ENCODE measurements at places on chromosomes 2 and 18.

GRCh38 chr2:98731041-98731893 lies at the start of gene MGAT4A:
Gene MGAT4A, minus strand, starts transcription at chr2:98731132. Its CDS starts 4,800 bp downstream, at chr2:98726332.
- DNase-seq, result peak; percentile 69

DNA sequence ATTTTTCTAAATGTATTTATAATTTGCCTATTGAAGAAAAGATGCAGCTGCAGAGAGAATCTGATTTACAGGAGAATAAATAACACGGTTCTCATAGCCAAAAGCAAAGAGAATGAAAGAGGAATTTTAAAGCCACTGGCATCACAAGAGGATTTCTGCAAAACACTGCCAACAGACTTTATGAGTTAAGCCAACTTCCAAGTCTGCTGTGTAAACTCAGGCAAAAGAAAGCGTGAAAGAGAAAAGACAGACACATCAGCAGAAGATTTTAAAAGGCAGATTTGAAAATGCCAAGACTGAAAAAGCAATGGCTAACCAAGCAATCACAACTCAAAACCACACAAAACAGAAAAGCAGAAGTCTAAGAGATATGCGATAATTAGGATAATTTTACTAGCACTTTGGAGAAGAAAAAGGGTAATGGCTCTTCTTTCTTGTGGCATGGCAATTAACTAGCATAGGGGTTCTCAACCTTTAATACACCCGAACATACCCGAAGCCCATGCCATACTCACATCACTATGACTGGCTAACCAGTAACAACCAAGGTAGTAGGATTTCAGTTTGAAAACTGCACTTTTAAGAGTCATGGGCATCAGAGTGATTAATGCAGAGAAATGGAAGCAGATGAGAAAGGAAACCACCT lies 4.9 kb downstream of the DARS1 start:
- DNase-seq, result no peak

GRCh38 chr2:10889651-10890215 lies 22.0 kb upstream of the KCNF1 start:
- no peak for DNase-seq

DNA sequence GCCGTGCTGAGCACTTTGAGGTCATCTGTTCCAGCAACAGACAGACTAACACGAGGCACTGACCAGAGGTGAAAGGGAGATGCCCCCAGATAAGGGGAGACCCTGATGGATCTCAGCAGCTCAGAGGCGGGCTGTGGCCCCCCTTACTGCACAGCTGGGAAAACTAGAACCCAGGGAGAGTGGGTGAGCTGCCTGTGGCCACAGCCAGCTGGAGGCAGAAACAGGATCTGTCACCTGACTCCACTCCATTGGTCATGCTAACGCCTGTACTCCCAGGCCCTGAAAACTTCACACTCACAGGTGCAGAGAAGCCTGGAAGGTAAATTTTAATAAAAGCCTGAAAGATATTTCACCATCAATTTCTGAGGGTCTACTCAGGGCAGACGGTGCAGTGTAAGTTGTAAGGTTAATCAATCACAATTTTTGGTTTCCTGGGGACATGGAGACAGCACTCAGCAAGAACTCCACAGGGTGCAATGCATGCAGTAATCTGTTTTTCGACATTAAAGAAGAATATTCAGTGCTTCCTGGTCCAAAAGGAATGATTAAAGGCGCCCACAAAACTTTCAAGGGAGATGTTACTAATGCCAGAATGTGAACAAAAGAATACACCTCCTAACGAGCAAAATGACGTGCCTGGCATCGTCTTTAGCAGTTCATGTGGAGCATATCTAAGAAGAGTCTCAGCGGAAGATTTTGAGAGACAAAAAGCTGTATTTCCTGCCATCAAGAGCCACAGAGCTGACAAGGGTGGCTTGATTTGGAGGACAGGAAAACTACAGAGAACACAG lies 173.4 kb downstream of the EIPR1 start:
- DNase-seq, result no peak

GRCh38 chr2:201016859-201017258 lies 53.4 kb upstream of the ORC2 start:
- no peak for DNase-seq

GRCh38 chr2:151098841-151099240 lies 162.8 kb downstream of the RBM43 start:
- DNase-seq, result no peak

DNA sequence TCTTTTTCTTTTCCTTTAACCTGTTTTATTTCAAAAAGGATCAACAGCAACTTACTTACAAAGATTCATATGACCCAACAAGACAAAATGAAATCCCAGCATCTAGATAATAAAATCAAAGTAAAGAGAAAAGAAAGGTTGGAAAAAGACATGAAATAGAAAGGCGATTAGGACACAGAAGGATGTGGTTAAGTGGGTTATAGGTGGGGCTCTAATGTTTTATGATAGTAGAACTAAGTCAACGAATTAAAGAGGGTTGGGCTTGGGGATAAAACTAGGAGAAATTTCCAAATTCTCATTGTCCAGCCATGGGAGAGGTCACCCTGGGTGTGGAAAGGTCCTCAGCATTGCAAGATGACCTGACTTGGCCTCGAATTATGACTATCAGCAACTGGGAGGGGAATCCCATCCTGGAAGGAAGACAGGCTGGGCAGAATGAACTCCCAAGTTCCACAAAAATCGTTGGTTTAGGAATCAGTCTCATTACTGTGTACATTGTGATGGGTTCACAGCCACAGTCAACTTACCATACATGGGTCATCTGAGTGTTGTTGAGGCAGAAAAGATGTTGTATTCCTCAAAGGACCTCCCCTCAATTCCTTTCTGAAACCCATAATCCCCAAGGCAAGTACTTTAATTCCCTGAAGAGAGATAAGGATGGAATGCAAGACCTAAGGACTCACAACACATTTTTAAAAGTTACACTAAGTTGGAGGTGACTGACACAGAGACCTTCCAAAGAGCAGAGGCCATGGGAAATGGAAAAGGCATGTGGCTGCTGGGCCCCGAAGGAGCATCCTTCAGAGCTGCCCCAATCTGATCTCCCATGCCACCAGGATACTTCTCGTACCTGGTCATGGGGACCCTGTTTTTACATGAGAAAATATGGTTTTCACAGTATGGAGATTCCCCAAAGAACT lies 167.6 kb downstream of the UXS1 start:
- no peak for DNase-seq

DNA sequence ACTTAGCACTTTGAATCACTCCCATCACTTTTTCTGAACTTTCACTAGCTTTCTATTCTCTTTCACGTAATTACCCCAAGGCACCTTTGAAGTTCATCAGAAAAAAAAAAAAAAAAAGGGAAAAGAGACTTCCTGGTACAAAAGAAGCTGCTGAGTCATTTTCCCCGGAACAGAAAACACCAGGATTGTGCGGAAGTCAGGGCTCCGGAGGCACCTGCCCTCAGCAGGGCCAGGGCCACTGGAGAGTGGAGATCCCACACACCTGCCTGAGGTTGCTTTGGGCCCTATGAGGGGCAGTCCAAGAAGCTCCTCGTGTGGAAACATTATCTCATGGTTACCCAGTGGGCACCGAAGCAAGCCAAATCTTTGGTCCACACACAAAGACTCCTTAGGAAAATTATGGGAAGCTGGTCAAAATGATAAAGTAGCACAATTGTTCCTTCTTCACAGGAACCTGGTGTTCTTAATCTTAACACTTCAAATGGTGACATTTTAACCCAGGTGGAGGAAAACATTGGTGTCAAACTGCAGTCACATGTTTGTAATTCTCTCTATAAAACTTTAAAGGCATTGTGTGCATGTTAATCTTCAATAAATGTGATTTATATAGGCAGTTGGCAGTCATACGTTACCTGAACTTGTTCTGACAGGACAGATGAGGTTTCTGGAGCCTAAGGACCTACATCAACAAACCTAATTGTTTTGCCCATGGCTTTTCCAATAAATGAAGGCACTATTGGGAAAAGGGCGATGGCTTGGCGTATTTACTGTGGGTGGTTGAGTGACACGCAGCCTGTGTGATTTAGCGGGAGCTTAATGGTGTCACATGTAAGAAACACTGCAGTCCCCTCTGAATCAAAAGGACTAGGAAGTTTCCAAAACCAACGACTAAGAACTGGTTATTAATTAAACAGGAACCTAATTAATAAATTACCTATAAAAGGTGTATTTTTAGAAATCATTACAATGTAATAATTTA lies 23.4 kb upstream of the FAM110C start:
- no peak for DNase-seq

DNA sequence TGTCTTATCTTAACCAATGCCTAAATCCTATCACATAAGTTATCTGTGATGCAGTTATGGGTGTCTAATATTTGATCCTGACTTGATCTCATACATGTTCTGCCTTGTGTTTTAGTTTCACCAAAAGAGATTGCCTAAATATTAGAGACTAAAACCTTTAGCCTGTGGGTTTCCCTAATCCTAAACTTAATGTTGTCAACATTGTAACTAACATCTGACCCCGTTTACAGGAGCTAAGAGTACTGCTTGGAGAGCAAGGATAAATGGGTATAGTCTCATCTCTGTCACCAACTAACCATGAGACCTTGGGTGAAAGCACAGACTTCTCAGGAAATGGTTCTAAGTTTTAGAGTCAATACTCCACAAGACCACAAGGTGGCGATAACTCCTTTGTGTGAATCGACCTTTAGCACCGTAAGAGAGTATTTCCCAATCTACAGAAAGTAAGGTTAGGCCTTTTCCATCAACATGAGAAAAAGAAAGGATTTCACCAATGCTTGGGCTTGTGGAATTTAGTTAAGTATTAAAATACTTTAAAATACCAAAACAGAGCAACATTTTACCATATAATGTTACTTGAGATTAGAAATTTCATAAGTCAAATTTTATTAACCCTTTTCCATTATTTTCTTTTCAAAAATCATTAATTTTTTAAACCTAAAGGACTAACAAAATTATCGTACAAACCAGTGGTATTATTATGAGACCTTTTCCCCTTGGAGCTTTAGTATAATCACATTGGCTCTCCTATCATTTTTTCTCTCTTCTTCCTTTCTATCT lies 60.5 kb downstream of the G6PC2 start:
- DNase-seq, result peak; percentile 16

DNA sequence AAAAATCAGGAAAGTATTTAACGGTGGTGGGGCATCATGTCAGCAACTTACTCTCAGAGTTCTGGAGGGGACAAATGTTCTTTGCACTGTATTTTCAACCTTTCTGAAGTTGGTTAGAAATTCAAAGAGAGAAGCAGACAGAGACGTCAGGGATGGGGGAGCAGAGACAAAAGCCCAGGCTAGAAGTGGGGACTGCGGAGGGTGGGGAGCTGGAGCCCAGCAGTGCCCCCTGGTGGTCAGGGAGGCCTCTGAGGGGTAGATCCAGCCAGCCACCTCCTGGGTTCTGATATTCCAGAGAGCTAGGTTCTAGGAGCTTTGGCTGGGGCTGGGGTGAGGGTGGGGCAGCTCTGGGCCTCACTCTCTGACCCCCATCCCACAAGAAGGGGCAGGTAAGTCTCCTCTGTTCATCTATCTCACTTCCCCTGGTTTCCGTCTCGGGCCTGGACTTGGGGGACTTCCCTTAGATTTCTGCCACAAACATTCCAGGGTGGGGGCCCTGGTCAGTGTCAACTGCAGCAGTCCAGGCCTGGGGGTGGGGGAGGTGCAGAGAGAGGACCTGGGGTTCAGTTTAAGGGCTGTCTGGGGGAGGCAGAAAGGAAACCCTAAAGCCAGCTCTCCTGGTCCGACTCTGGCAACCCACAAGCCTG lies 8.9 kb downstream of the TNS1 start:
- peak; percentile 26 for DNase-seq

DNA sequence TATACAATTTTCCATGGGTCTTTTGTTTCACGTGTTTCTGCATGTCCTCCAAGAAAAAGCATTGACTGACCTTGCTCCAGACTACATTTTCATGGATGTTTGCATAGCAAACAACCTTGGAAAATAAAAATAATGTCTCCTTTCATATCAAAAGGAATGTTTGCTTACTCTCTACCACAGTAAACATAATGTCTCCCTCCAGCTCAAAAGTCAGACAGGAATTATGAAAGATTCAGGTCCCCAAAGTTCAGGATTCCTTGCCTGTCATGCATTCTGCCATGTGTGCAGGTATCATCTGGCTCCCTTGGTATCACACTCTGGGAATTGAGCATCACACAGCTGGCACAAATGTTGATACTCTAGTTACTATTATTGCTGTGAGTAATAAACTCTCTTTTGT lies 103.1 kb upstream of the ZC3H15 start:
- DNase-seq, result no peak

DNA sequence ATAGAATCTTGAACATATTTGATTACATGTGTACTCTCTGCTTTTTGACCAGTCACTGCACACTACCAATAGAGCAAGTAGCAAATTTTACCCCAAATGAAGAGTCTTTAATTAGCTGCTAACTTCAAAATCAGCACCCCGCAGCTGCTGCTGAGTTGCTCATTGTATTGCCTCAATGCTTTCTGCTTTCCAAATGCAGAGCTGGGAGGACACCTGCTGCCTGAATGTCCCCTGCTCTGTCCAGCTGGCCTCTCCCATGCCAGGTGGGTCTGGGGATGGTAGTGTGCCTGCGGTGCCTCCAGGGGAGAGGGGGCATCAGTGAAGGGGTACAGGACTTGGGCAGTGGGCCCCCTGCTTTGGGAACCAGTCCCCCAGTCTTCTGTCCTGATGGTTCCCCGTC lies 184.8 kb downstream of the PRKCE start:
- DNase-seq, result no peak

- DNase-seq, result no peak
Measured at GRCh38 chr18:79260023-79260422, 135.7 kb upstream of the NFATC1 start.

- peak; percentile 14 for DNase-seq
Measured at GRCh38 chr2:76197842-76198448, 487.2 kb upstream of the GCFC2 start.

DNA sequence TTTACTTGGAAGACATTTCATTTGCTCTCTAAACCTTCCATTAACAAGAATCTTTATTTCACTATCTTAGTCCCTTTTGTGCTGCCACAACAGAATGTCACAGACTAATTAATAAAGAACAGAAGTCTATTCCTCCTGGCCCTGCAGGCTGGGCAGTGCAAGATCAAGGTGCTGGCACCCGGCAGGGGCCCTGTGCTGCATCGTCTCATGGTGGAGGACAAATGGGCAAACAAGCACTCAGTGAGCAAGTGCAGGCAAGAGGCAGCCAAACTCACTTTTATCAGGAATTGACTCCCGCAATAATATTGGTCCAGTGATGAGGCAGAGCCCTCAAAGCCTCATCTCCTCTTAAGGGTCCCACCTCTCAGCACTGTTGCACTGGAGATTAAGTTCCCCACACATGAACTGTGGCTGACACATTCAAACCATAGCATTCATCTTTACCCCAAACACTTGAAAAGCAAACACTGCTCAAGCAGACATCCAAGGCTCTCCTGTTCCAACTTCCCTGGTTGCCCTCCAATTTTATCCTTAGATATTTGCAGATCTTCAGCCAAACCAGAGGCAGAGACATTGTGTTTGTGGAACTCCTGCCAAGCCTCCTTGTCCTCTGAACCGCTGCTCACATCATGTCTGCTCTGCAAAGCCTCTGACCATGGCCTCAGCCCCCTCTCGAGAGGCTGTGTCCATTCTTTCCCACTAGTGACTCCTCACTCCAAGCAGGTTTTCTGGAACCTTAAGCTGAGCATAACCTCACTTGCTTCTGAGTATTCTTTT lies 404.4 kb upstream of the SOX11 start:
- DNase-seq, result no peak
